ENCODE measurements at places on chromosomes 6 and 20.

DNA sequence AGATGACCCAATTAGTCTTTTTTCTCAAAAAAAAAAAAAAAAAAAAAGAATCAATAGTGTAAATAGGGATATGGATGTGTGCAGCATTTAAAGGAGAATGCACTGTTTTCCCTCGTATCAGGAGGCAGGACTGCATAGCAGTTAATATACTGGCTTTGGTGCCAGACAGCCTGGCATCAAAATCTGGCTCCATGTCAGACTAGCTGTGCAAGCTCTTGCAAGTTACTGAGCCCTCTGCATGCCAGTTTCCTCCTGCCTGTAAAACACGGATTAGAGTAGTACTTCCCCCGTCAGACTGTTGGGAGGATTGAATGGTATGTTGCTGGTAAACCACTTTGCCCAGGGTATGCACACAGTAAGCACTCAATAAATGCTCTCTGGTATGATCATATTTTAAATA, 594.2 kb upstream of the CHD6 start:
- DNase-seq, result no peak

GRCh38 chr6:106097411-106098231, 11.5 kb downstream of the PRDM1 start:
- no peak for DNase-seq

DNA sequence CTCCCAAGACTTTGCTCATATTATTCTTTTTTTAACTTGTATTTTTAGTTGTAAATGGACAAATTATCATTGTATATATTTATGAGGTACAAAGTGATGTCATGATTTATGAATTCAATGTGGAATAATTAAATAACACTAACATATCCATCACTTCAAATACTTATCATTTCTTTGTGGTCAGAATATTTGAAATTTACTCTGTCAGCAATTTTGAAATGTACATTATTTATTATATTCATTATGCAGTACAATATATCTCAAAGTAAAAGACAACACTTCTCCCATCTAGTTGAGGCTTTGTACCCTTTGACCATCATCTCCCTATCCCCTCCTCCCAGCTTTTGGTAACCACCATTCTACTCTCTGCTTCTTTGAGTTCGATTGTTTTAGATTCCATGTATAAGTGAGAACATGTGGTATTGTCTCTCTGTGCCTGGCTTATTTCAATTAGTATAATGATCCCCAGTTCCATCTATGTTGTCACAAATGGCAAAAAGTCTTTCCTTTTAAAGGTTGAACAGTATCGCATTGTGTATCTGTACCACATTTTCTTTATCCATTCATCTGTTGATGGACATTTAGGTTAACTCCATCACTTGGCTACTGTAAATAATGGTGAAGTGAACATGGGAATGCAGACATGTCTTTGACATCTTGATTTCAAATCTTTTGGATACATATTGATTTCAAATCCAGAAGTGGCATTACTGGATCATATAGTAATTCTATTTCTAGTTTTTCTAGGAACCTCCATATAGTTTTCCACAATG, 197.2 kb downstream of the KIF6 start:
- no peak for DNase-seq

DNA sequence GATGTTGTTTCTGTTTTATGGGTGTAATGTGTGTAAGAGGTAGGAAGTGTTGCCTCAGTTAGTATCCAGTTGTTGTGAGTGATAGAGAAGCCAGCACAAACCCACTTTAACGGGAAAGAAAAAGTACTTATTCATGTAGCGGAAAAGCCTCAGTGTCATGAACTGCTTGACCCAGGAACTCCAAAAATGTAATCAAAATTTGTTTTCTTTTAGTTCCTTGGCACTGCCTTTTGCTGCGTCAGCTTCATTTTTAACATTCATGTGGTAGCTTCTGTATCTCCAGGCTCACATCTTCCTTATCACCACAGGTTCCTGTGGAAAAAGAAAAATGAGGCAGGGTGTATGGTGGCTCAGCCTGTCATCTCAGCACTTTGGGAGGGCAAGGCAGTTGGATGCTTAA, 46.4 kb upstream of the CCDC28A start:
- DNase-seq, result no peak

GRCh38 chr6:36925809-36926208, 28.7 kb upstream of the PI16 start:
- DNase-seq, result no peak

GRCh38 chr6:109306733-109307132, 75.5 kb downstream of the CD164 start:
- DNase-seq, result no peak

GRCh38 chr6:39841291-39841690, 49.1 kb downstream of the DAAM2 start:
- no peak for DNase-seq

DNA sequence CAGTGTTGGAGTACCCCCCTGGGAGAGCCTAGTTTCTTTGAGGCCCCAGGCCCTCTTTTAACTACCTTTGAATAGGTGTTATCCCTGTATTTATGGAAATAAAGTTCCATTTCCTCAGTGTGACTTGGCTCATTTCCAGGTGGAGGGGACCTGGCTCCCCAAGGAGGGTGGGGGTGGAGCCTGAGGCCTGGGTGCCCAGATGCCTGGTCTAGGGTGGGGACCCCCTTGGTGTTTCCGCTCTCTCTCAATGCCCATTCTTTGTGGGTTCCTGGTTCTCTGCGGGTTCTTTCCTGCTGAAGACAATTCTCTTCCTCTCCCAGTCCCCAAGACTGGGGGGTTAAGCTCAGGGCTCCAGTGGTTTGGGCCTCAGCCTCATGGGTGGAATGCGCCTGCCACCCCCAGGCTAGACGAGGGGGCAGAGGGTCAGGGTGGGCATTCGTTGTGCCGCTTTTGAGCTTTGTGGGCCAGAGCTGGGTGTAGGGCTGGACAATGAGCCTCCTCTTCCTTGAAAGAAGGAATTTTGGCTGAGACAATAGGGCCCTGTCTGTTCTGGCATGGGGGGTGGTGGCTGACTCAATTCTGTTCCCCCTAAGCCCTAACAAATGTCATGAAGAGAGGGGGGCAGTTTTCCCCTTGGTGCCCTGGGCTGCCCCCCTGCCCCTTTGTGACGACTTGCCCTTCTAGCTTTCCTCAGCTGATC, 686 bp upstream of the EGFL8 start:
- no peak for DNase-seq

DNA sequence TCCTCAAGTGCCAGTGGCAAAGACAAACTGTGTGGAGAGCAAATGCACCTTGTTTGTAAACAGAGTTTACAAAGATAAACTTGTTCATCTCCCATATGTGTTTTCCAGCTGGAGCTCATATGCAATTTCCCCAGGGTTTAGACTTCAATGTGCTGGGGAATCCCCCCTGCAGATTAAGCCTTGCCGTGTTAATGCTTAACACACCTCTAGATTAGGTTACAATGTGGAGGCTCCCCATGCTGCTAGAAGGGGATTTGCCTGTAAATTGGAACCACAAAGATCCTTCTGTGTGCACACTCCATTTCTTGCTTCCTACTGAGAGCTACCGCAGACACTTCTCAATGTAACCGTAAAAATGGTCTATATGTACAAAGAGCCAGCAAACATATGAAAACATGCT, 263.1 kb downstream of the TBX18 start:
- DNase-seq, result no peak

- no peak for DNase-seq
Measured at GRCh38 chr20:577167-577791, 32.8 kb downstream of the TCF15 start.

- DNase-seq, result no peak
Measured at GRCh38 chr6:11430036-11430435, 107.5 kb upstream of the TMEM170B start.

GRCh38 chr6:11791354-11792107, 12.9 kb upstream of the ADTRP start:
- DNase-seq, result no peak

- no peak for DNase-seq
Measured at GRCh38 chr6:166420351-166420750, 37.6 kb upstream of the MPC1 start.

GRCh38 chr6:129657483-129657882, 52.5 kb downstream of the ARHGAP18 start:
- DNase-seq, result no peak

- DNase-seq, result no peak
Measured at GRCh38 chr6:170388113-170388512, 81.6 kb downstream of the FAM120B start.

DNA sequence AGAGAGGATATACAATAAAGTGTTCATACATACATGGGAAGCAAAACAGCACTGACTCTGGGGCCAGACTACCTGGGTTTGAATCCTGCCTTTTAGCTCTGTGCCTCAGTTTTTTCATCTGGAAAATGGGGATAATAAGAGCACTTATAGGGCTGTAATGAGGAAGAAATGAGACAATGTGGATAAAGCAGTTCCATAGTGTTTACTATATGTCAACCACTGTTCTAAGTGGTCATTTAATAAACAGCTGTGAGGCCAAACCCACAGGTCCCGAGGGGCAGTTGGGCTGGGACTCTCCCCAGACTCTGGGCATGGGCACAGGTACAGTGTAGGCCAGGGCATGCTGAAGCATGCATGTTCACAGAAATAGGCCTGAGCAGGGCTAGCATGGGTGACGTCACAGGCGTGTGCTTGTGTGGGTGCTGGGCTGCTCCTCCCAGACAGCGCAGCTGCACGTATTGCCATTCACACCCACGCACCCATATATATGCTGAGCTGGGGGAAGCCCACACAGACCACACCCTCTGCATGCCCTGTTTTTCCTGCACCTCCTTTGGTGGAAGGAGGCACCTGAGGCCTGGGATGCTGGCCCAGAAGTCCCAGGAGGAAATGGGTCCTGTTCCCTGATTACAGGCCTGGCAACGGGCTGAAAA, 3.5 kb upstream of the PLCG1 start:
- DNase-seq, result no peak

DNA sequence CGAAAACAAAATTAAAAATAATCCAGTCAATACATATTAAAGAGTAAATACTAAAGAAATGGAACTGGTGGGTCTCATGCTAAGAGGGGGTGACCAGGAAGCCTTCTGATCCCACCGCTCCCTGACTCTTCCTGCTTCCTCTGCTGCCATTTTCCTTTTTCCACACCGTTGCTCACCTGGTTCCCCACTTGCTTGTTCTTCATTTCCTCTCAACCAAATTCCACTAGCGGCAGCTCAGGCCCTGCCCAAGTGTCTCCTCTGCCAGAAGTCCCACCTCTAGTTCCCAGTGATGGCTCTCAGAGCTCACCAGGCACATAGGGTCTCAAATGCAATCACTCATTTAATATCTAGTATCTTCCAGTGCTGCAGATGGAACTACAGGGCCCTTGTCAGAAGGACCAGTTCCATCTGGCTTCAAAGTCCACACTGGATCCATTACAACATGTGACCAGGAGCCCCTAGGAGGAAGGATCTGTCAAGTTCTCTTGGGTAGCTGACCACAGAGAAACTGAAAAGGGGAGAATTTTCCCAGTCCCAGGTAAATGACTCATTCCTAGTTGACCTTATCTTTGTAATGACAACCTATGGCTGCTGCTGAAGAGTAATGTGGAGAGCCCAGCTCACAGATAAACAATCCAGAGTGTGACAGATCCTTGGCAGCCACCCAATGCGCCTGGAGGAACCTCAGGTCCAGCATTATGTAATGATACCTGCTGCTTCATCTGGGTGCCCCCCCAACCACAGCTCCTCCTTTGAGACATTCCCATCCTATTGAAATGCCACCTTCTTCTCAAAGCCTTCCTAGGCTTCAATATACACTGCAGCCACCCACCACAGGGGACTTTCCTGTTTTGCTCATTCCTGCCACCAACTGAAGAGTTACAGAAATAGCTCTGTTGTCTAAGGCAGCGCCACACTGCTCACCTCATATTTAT, 38.2 kb downstream of the ELMO2 start:
- DNase-seq, result no peak

GRCh38 chr20:16423311-16424212, 149.7 kb downstream of the KIF16B start:
- DNase-seq, result no peak

GRCh38 chr20:23048283-23049200, 930 bp downstream of the THBD start:
- DNase-seq, result no peak

DNA sequence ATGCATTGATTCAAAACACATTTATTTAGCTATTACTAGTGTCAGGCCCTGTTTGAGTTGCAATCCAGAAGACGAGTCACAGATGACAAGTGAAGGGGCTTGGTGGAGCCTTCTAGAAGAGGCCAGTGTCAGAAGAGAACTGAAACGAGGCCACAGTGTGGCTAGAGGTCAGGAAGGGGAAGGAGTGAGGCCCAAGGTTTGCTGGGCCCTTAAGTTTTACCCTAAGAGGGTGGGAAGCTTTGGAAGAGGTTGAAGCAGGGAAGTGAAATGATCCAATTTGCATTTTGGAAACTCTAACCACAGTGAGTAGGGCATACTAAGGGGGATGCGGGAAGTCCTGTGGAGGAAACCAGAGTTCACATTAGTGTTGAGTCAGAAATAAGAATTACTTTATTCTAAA, 25.0 kb downstream of the TTK start:
- no peak for DNase-seq

GRCh38 chr20:18532626-18533025, 24.9 kb downstream of the SEC23B start:
- no peak for DNase-seq

DNA sequence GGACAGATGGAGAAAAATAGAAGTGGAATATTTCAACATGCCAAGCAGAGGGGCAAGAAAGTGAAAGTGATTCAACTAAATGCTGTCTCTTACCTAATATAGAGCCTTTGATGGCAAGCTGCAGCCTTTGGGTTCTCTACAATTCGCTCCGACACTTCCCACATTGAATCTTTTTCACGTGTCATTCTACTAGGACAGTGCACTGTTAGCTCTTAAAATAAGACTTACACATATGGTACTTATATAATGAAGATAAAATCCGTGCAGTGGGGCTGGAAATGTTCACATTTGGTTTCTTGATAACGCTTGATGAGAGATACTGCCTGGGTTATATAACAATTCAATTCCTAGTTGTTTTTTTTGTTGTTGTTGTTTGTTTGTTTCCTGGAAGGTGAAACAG, 502.4 kb downstream of the LMBRD1 start:
- DNase-seq, result no peak

DNA sequence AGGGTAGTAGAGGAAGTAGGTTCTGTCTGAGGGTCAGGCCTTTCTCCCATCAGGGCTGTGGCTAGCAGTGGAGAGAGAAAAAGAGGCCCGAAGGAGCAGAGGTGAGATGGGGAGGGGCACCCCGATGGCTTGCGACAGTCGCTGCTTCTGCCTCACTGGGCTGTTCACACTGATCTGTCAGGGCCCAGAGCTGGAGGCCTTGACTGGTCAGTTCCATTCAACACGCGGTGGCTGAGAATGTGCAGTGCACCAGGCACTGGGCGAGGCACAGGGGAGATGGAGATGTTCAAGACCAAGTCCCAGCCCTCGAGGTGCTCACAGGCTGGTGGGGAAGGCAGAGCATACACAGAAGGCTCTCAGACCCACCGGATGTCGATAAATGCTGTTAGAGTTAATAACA, 21.4 kb downstream of the SLC12A5 start:
- no peak for DNase-seq

GRCh38 chr6:5174756-5175549, 85.8 kb downstream of the LYRM4 start:
- DNase-seq, result no peak

GRCh38 chr6:92810913-92811312, 608.4 kb downstream of the EPHA7 start:
- DNase-seq, result peak; percentile 2

Data from retinal pigment epithelial cell (primary cell).